ENCODE measurements at places on chromosomes 4 and X. TPM values are rescaled to one million over a fixed set of nuclear protein-coding genes. Genes with fewer than 3 reads are reported as not detected.

The DCAF8L2 gene
- total RNA-seq: not detected

The LANCL3 gene
- total RNA-seq: 0.20 TPM

The STK26 gene
- total RNA-seq: 20.8 TPM

The DDIT4L gene
- total RNA-seq: 3.9 TPM

The TEC gene
- total RNA-seq: 6.1 TPM

The GPR173 gene
- 3.3 TPM for total RNA-seq

The SORBS2 gene
- total RNA-seq: 45.1 TPM

The MAEA gene
- total RNA-seq: 90.5 TPM

The ENPEP gene
- 21.9 TPM for total RNA-seq

DNA sequence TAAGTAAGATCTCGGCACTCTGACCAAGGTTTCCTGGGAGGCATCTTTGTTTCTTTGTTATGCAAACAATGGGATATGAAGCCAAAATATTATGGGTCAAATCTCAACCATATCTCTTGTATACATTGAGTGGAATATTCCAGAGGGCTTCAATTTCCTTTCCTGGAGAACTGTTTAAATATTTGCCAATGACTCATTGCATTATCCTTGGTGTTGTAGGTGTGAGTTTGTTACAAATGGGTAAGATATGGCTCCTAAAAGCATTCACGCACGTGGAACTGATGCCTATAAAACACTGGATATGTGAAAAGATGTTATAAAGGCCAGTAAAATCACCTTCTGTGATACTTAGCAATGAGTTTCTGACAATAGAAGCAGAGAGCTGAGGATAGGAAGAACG lies 150.5 kb upstream of the WDR1 start:
- DNase-seq: no peak

DNA sequence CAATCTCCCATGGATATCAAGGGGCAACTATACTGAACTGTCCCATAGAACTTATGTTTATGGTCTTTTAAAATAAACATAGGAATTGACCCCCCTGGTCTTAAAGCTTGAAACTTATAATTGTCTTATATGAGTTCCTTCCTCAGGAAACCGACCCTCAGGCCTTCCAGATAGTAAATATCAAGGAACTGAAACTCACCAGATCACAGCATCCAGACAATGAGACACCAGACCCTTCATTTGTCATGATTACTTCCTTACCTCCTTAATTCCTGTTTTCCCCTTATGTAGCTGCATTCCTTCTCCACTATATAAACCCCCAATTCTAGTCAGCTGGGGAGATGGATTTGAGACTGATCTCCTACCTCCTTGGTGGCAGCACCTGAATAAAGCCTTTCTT lies 94.8 kb upstream of the GRPR start:
- no peak for DNase-seq

DNA sequence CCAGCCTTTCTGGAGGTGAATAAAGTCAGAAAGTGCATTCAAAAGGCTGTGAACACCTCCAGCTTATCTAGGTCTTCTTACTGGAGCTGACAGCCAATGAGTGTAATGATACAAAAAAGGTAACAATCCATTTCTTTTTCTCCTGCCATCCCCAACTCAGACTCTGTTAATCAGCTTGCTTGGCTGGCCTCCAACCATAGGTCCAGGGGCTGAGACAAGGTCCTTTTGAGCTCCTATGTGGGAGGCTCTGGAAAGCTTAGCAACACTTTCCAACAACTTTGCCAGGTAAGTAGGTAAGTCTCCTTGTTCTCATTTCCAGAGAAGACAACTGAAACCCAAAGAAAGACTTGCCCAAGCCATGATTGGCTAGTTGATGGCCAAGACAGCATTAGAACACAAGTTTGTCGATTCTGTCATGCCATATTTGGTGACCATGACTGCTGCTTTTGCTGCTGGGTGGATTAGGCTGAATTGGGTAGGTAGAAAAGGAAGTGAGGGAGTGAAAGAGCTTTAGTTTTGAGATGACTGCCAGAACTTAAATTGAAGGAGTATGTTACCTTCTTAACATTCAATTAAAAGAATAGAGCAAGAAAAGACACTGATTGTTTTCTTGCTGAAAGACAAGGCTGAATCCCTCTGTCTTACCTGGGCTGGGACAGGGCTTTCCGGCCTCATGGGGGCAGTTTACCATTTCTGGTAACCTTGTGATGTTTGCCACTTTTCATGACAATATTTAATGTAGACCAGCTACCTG lies 22.8 kb downstream of the VSIG4 start:
- DNase-seq: no peak

DNA sequence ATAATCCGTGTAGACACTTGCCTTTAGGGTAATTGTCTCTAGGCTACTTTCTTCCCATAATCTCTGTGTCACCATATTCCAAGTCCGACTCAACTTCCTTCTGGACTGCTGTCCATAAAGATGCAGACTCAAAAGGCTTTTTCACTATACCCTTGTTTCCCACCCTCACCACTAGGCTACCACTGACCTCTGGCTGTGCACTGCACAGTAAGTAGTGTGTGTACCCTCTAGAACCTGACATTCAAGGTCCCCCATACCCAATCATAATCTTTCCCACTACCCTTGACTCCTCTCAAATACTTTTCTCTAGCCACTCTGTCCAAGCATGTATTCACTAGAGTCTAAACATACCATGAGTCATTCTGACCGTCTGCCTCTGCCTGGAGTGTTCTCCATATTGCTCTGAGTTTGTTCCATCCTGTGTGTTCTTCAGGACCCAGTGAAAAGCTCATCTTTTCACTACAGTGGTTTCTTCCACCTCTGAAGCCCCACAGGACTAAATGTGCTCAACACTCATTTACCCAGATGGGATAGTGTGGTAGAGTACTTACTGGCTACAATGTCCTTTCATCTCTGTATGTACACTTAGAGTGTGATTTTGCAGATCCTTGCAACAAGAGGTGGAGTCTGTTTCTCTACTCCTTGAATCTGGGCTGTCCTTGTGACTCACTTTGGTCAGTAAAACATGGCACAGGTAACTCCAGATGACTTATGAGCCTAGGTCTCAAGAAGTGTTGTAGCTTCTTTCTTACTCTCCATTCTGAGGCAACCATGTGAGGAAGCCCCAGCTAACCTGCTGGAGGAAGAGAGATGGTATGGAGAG lies 17.4 kb downstream of the JADE3 start:
- peak; percentile 53 for DNase-seq

GRCh38 chrX:107480272-107480671 lies 30.8 kb downstream of the FRMPD3 start:
- no peak for DNase-seq

- DNase-seq: peak; percentile 52
Observed at GRCh38 chr4:154618708-154619315, 6.4 kb upstream of the FGG start.

- no peak for DNase-seq
Observed at GRCh38 chr4:184376126-184376838, 98.1 kb downstream of the IRF2 start.

- DNase-seq: no peak
Observed at GRCh38 chrX:133214301-133214700, 3.9 kb downstream of the TFDP3 start.

GRCh38 chr4:6668391-6668790 lies 25.3 kb upstream of the S100P start:
- DNase-seq: peak; percentile 93

- no peak for DNase-seq
Observed at GRCh38 chrX:135331525-135331924, 22.2 kb downstream of the ETDC start.

DNA sequence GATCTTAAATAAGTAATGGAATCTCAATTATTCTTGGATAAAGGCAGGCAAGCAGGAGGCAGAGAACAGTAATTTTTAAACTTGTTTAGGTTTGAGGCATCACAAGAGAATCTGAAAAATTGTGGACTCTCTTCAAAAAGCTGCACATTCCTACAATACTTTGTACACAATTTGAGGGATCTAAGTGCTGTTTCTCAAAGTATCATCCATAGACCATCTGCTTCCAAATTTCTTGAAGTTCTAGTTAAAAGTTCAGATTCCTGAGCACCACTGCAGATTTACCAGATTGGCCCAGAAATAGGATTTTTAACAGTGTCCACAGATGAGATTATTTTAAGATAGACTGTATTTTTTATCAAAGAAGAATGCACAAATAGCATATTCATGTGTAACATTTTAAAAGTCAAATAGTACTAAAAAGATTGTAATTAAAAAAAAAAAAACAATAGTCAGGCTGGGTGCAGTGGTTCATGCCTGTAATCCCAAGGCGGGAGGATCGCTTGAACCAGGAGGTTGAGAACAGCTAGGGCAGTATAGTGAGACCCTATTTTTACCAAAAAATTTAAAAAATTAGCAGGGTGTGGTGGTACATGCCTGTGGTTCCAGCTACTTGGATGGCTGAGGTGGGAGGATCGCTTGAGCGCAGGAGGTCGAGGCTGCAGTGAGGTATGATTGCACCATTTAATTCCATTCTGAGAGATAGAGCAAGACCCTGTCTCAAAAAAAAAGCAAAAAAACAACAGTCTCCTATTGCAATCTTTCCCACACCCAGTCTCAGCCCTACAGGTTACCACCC lies 14.2 kb upstream of the FNIP2 start:
- no peak for DNase-seq

DNA sequence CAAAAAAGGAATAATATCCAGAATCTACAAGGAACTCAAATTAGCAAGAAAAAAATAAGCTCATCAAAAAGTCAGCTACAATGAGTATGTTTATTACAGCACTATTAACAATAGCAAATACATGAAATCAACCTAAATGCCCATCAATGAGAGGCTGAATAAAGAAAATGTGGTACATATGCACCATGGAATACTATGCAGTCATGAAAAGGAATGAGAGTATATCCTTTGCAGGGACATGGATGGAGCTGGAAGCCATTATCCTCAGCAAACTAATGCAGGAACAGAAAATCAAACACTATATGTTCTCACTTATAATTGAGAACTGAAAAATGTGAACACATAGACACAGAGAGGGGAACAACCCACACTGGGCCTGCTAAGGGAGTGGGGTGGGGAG lies 178.4 kb upstream of the IRS4 start:
- DNase-seq: no peak

DNA sequence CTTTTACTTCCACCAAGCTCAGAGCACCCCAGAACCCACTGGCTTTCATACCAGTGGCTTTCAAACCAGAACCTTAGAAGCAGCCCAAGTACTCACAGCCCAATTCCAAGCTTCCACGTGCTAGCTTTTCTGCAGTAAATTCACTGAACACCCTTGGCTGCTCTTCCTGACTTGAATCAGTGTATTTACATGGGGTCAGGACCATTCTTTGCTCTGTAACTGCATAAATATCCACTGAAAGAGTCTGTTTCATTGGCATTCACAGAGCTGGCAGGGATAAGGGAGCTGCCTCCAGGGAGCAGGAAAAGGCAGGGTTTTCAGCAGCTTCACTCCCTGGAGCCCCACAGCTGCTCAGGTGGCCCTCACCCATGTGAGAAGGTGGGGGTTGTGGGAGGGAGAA lies 43.8 kb downstream of the RAI2 start:
- DNase-seq: no peak

GRCh38 chr4:71380788-71381187 lies 42.0 kb downstream of the SLC4A4 start:
- DNase-seq: peak; percentile 86

DNA sequence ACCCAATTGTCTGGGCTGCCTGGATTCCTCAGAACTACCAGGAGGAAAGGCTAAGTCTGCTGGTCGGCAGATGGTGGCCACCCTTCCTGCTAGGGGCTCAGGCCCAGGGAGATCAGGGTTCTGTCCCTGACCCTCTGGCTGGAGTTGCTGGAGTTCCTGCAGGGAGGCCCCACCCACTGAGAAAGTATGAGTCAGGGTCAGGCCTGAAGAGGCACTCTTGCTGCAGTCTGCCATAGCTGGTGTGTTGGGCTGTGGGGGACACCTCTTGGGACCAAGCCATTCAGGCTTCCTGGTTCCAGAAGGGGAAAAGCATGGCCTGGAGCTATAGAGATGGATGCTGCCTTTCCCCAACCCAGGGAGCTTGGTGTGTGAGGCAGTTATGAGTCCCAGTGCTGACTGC lies 40.4 kb upstream of the PCDH18 start:
- DNase-seq: no peak

GRCh38 chr4:178554352-178554751 lies 1112.1 kb upstream of the AGA start:
- DNase-seq: no peak

DNA sequence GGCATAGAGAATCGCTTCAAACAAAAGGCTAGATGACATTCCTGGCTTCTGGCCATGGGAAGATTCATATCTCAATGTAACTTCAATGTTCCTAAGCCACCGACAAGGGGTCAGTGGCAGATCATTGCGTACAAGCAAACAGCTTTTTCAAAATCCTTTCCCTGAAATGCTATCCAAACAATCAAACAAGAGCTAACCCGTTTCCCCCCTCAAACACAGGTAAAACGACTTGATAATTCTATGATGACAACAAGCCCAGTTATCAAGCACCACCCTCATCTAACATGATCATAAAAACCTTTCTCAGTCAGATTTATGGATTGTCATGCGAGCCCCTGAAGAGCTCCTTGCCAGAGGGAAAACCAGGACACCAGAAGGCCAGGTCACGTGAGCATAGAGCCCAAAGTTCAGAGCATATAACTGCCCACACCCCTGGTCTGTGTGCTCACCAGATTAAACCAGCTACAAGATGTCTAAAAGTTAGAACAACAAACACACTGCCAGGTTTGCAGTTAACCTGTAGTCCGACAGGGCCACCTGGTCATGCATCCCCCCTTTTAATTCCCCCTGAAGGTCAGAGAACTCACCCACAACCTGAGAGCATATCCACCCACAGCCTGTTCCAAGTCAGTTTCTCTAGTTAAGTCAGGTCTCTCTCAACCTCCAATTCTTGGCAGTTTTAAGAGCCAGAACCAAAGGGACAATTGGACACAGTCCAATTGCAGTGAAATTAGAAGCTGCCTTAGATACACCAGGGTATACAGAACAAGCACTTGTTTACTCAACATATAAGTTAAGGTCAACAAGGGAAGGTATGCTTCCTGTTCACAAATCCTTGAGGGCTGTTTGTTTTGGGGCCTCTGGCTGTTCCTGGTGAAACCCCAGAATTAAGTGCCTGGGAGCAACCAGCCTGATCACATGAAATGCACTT lies 248.1 kb upstream of the PPARGC1A start:
- peak; percentile 81 for DNase-seq

DNA sequence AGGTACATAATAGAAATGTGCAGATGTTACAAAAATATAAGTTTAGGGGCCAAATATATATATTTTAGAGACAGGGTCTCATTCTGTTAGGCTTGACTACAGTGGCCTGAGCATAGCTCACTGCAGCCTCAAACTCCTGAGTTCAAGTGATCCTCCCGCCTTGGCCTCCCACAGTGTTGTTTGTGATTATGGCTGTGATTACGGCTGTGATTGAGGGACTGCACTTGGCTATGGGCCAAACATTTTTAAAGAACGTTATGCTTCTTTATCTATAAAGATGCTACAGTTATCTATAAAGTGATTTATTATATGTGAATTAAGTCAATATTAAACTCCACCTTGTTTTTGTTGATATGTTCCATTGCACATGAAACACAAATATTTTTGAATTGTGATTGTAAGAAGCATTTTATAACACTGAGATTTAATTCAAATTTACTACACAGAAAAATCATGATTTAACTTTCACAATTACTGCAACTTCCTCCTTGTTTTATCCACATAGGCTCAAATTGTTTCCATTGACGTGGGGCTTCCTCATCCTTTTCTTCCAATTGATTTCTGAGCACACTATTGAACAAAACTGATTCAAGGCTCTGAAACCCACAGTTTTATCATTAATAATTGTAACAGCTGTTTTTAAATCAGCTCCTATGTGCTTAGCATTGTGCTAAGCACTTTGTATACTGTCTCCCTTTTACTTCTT lies 68.4 kb upstream of the BMPR1B start:
- DNase-seq: no peak
